ENCODE measurements at places on chromosomes 12 and 14.
A peak's percentile ranks its signal among the peaks of the same experiment; 100 is the strongest.

DNA sequence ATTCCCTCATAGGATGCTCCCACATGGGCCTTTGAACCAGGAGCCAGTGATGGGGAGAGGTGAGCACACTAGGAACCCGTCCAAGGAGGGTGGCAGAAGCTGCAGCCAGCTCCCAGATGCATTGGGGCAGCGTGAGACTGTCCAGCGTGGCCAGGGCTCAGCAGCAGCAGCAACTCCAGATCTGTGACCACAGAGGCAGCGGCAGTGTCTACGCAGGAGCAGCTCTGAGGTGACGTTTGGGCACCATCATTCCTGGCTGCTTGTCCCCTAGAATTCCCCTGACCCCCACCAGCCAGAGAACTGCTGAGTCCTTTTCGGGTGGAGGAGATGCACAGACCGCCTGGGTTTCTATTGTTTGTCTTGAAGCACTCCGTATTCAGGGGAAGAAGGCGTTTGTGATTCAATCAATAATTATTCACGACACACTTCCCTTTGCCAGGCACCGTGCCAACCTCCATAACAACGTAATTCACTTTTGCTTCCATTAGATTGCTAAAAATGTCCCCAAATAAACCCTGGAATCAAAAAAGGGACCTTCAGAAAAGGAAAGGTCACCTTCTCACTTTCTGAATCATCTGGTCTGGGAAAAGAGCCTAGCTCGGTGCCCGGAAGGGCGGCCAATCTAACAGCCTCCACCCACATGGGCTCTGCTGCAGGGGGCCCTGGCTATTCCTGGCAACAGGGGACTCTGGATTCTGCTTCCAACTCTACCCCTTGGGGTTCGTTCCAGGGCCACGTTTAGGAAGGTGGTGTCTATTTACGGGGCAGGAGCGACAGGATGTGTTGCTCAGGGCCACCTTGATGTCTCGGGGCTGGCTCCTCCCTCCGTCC, 11.4 kb upstream of the BDKRB2 start:
- no peak for DNase-seq

- DNase-seq = no peak
Observed at GRCh38 chr14:56463271-56463890, 116.2 kb upstream of the TMEM260 start.

GRCh38 chr12:57216921-57217879, 606 bp downstream of the NXPH4 start:
- no peak for DNase-seq

GRCh38 chr12:1838994-1839365, 18.6 kb downstream of the LRTM2 start:
- no peak for DNase-seq

DNA sequence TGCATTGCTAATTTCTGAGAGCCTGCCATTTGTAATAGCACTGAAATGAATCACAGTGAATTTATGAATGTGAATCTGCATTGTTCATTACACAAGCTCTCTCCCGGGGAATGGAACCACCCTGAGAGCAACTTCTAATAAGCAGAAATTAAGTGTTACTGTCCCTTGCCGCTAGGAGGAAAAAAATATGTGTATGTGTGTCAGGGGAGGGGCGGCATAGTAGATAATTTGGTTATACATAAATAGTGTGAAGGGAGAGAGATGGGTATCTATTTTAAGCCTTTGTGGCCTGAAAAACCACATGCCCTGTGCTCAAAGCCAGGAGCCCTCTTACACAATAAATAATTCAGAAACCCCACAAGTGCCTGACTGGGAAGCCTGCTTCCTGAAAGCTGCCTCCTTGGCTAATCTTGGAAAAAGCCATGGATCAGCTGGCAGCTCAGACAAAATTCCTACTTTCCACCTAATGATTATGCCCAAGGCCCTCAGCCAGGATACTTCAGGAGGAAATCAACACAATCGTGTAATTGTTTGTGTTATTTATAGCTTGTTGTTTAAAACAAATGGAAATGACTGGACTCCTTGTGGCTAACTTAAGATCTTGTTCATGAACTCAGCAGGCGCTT, 366.2 kb upstream of the KITLG start:
- peak; percentile 64 for DNase-seq

DNA sequence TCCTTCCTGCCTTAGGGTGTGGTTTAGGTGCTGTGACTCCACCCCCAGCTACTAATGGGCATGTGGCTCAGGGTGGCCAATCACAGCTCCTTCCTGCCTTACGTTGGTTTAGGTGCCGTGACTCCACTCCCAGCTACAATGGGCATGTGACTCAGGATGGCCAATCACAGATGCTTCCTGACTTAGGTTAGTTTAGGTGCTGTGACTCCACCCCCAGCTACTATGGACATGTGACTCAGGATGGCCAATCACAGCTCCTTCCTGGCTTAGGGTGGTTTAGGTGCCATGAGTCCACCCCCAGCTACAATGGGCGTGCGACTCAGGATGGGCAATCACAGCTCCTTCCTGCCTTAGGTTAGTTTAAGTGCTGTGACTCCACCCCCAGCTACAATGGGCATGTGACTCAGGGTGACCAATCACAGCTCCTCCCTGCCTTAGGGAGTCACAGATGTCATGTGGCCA, 163.9 kb downstream of the TBX5 start:
- DNase-seq = no peak

GRCh38 chr12:67671892-67672291, 23.3 kb downstream of the DYRK2 start:
- no peak for DNase-seq
